ENCODE measurements at places on chromosomes 16 and 17.

DNA sequence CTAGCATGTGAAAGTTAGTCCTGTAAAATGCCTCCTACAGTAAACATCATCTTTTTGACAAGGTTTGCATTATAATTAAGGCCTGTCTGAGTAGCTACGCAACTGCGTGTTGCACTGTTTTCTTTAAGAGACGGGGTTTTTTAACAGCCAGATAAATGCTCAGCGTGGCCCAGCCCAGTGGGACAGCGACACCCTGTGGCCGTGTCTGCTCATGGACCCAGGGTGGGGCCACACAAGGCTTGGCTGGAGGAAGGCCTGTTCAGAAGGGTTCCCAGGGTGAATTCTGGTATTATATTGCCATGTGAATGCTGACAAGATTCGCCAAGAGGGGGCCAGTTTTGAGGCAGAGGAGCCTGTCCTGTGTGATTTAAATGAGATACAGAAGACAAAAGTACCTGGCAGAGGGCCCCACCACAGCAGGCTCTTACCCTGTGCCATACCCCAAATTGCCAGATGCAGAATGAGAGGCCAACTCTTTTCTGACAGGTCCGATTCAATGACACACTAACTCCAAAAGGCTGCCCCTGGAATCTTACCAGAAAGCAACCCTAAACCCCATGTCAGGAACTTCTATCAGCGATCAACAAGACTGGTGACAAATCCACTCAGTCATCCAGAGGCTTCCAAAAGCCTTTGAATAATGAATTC is 65.9 kb upstream of the IRX6 start:
- peak; percentile 68 for DNase-seq

- no peak for DNase-seq
Observed at GRCh38 chr16:84563786-84564420, 54.0 kb downstream of the COTL1 start.

DNA sequence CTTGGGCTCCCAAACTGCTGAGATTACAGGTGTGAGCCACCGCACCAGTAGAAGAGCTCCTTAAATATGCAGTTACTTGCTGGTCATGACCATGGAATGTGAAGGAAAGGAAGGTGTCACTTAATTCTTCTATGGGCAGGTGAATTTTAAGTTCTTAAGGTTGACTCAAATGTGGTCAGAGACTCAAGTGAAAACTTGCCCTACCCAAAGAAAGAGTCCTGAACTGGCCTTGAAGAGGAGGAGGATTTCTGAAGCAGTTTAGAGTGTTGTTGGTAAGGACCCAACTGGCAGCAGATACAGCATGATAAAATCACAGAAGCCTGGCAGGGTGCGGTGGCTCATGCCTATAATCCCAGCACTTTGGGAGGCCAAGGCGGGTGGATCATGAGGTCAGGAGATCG is 29.4 kb downstream of the CHD9 start:
- no peak for DNase-seq

- DNase-seq = no peak
Observed at GRCh38 chr17:55524440-55525220, 13.4 kb upstream of the SMIM36 start.

GRCh38 chr17:45265821-45266220 is 3.9 kb upstream of the SPATA32 start:
- peak; percentile 92 for DNase-seq
